A549 treated with Mapracorat at 1 μM for 4 hours (cell line): ENCODE measurements at places on chromosomes 7 and 10. TPM values are rescaled to one million over a fixed set of nuclear protein-coding genes. Genes with fewer than 3 reads are reported as not detected.

The RNF133 gene
- total RNA-seq = not detected in 5 replicates

The FAM200A gene
- 4.2 to 6.7 TPM (median 6.2 TPM) in 5 replicates for total RNA-seq

The FFAR4 gene
- total RNA-seq = 0.07 to 0.29 TPM (median 0.15 TPM) in 5 replicates

The OR2A1 gene
- not detected in 5 replicates for total RNA-seq

The LBX1 gene
- not detected in 5 replicates for total RNA-seq

The SPDYE8 gene
- total RNA-seq = not detected in 5 replicates

The NPY4R2 gene
- total RNA-seq = 12.9 to 28.4 TPM (median 24.8 TPM) in 5 replicates

The BMPER gene
- total RNA-seq = 4.4 to 5.7 TPM (median 5.1 TPM) in 5 replicates

The WNT8B gene
- 0.06 TPM in 1 of 5 replicates, not detected in the others for total RNA-seq

The PTER gene
- 11.5 to 17.4 TPM (median 15.1 TPM) in 5 replicates for total RNA-seq

The TMEM130 gene
- total RNA-seq = 0.27 to 0.59 TPM (median 0.37 TPM) in 5 replicates

The ERVW-1 gene
- total RNA-seq = not detected in 5 replicates

The LIPJ gene
- total RNA-seq = not detected in 5 replicates

The PRPS1L1 gene
- total RNA-seq = not detected in 5 replicates

The HTR7 gene
- 0.11 to 0.19 TPM (median 0.14 TPM) in 5 replicates for total RNA-seq

The ATOH7 gene
- 0.12 to 0.27 TPM (median 0.17 TPM) in 4 of 5 replicates, not detected in the other for total RNA-seq

The COL13A1 gene
- total RNA-seq = 0.11 to 0.26 TPM (median 0.24 TPM) in 4 of 5 replicates, not detected in the other

The HYAL4 gene
- total RNA-seq = 0.08 TPM in 1 of 5 replicates, not detected in the others

The ZNF488 gene
- total RNA-seq = 11.5 to 14.5 TPM (median 13.2 TPM) in 5 replicates

The ATRNL1 gene
- total RNA-seq = 0.14 to 0.58 TPM (median 0.29 TPM) in 5 replicates

The OGDHL gene
- total RNA-seq = 0.16 to 0.46 TPM (median 0.25 TPM) in 5 replicates

The LRIT1 gene
- not detected in 5 replicates for total RNA-seq

The ADAM8 gene
- 1.9 to 5.1 TPM (median 2.6 TPM) in 5 replicates for total RNA-seq

The ANKIB1 gene
- total RNA-seq = 15.4 to 20.5 TPM (median 19.8 TPM) in 5 replicates

The PNLIP gene
- 0.11 to 0.12 TPM in 2 of 5 replicates, not detected in the others for total RNA-seq

The AKR1C8 gene
- 0.14 to 0.27 TPM in 2 of 5 replicates, not detected in the others for total RNA-seq

The TET1 gene
- total RNA-seq = 0.41 to 0.65 TPM (median 0.56 TPM) in 5 replicates

The NT5C2 gene
- 67.7 to 76.0 TPM (median 72.3 TPM) in 5 replicates for total RNA-seq

The FAM180A gene
- total RNA-seq = 0.09 to 0.14 TPM (median 0.11 TPM) in 3 of 5 replicates, not detected in the others

The LIPN gene
- not detected in 5 replicates for total RNA-seq

The KAT6B gene
- 4.8 to 5.9 TPM (median 5.2 TPM) in 5 replicates for total RNA-seq

The IFIT1B gene
- total RNA-seq = not detected in 5 replicates

The ECHS1 gene
- 126 to 155 TPM (median 146 TPM) in 5 replicates for total RNA-seq

The CNNM2 gene
- 3.3 to 5.6 TPM (median 4.5 TPM) in 5 replicates for total RNA-seq

The PILRA gene
- 4.1 to 6.3 TPM (median 4.4 TPM) in 5 replicates for total RNA-seq

The ACBD7 gene
- 0.81 to 1.3 TPM (median 0.95 TPM) in 5 replicates for total RNA-seq

The PIK3AP1 gene
- 0.56 to 1.5 TPM (median 0.64 TPM) in 5 replicates for total RNA-seq

The COX19 gene
- 5.2 to 6.6 TPM (median 5.9 TPM) in 5 replicates for total RNA-seq

The HOXA10 gene
- 6.8 to 7.8 TPM (median 7.7 TPM) in 5 replicates for total RNA-seq
